ENCODE measurements at places on chromosomes 4 and X.
A peak's percentile ranks its signal among the peaks of the same experiment; 100 is the strongest.

GRCh38 chrX:97070346-97070745 is 186.6 kb downstream of the RPA4 start:
- DNase-seq: no peak

- no peak for DNase-seq
Measured at GRCh38 chr4:5510504-5510903, 197.9 kb downstream of the EVC2 start.

- no peak for DNase-seq
Measured at GRCh38 chr4:73945674-73946449, 36.0 kb downstream of the PF4 start.

GRCh38 chr4:159051245-159052071 is 51.4 kb upstream of the RAPGEF2 start:
- no peak for DNase-seq

- no peak for DNase-seq
Measured at GRCh38 chr4:113113151-113113550, 63.7 kb downstream of the ANK2 start.

DNA sequence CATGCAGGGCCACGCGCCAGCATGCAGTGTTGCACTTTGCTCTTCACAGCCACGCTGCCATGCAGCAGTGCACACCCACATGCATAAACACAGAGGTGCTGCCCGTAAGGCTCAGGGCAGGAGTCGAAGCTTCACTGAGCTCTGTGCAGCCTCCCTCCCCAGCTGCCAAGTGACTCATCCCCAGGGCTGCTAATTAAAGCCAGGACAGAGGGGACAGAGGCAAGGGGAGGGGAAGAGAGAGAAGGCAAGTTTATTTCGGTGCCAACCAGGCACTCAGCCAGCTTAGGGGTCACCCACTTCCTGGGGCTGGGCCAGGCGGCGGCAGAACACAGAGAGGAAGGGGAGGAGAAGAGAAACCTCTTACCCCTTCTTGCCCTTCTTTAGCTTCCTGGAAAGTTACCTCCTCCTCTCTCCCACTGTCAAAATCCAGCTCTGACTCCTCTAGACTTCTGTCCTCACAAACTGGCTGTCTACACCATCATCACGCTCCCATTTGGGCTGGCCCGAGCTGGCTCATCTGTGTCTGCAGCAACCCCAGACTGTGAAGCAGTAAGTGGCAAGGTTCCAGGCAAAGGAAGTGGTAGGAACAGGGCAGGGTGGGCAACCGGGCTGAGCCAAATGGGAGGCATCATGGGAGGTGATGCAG is 6.2 kb upstream of the IQSEC2 start:
- peak; percentile 66 for DNase-seq

DNA sequence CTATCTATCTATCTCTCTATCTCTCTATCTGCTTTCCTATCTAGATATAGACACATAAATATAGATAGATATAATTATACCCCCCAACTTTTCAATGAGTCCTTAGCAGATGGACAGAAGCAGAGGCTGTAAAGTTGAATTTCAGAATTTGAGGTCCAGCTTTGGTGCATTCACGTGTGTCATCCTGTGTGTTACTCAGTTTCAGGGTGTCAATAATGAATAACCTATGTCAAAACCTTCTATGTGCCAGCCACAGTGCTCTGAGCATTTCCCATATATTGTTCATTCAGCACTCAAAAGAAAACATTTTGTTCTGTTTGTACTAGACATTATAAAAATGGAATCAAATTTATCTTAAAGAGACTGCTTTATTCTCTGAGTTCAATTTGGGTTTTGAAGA is 310.0 kb downstream of the ARHGAP24 start:
- no peak for DNase-seq

DNA sequence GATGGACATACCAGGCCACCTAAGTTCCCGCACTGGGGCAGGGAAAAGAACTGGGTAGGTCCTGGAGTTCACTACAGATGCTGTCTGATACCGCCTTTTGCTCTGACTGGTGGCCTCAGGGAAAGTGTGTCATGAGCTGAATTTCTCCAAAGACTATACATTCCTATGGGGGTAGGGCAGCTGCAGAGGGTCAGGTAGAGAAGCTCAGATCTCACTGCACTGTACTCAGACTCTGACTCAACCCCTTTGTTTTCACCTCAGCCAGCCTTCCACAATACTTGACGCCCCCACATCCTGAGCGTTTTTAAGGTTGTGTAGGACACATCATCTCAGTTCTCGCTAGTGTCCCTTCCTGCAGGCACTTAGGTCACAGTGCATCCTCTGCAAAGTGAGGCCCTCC is 7.8 kb downstream of the GATB start:
- DNase-seq: no peak

DNA sequence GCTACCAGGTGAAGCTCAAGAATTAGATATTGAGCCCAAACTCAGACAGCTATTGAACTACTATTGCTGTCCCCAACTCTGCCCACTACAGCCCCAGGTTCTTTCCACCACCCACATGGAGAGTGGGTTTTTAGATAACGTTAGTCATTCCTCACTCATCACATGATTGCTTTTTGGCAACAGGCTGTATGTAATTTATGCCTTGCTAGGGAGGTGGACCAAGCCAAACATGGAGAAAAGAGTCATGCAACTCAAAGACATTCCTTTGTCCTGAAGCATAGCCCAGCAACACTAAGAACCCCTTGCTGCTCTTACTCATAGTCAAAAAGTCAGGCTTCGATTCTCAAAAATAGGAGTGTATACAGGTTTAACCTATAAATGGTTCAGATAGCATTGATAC is 275.9 kb upstream of the VCX3A start:
- no peak for DNase-seq

Data from fibroblast of the conjunctiva (primary cell).